HS-27A (cell line): ENCODE measurements at places on chromosomes 6 and 20.

- peak; percentile 43 for DNase-seq
These were observed at the start of gene HLA-DMB for GRCh38 chr6:32940656-32941213. TSS of gene HLA-DMB (minus strand) at chr6:32941028. CDS start at chr6:32940807, 221 bp downstream.

DNA sequence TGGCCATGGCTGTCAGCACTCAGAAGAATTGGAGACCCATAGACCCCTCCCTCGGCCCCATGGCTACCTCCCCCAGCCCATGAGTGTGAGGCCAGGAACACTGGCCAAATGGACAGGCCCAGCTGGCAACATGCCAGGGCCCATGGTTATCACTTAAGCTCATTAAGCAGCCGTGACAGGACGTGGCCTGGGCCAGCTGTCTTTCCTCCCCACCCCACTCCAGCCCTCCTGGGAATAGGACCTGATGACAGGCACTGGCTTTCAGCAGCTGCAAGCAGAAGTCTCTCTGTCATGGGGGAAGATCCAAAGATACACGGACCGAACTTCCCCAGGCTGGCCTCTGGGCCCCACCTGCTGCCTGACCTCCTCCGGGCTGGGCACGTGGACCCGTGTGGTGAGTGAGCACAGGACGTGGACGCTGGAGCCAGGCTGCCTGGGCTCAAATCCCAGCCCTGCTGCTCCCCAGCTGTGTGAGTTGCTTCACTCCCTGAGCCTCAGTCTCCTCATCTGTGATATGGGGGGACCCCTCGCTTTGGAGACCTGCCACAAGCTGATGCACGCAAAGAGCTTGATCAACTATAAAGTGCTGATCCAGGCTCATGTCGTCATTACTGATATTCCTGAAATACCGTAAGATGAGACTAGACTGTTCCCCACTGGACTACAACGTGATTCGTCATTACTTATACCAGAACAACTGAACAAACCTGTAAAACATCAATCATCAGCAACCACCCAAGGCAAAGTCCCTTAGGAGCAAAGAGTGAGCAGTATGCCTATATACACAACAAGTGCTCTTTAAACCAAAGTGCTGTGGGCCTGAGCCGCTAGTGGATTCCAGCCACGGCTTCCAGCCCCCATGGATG lies 22.0 kb upstream of the VSTM2L start:
- DNase-seq: no peak

DNA sequence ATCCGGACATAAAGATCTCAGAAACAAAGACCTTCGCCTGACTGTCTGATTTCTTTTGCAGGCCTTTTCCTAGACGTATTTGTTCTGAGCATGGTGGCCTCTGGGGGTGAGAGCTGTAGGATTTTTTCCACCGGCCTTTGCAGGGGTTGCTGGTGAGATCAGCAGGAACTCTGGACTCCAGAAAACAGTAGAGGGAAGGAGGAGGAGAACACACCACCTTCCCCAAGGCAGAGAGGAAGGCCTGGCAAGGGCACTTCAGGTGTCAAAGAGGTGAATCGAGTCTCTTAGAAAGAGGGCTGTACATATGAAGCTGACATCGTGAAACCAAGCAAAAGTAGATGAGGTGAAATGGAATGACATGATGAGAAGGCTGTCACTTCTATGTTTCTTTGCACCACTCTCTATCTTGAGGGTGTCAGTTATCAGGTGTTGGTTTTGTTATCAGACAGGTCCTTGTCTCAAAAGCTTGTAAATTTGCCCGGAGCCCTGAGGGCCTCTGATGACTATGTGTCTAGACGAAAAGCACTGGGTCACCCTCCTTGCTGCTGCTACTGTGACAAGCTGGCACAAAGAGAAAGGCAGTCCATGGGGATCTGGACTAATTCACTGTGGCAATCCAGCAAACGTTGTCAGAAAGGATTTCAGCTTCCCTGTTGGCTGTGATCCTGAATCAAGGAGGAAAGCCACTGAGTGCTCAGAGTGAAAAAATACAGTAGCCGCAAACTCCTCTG lies 91.3 kb upstream of the MAP3K7 start:
- no peak for DNase-seq

DNA sequence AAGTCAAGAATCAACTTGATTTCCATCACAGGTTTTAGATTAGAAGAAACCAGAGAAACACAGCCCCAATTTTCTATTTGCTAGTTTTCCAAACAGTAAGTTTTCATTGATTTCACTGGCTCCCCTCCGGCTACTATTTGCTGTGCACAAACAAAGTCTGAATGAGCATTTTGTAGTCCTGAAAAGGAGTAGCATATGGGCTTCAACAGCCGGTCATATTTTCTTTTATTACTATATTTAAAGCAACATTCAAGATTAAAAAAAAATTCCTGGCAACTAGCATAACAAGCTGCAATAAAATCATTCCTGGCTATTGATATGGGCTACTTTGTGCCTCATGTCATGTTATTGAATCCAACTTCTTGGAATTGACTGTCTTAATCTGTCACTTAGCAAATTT lies 48.3 kb downstream of the CARMIL1 start:
- DNase-seq: no peak

- DNase-seq: no peak
These were observed 46.7 kb downstream of the MARCKS start for GRCh38 chr6:113903666-113904330.

- DNase-seq: no peak
These were observed 143.1 kb downstream of the SYCP2 start for GRCh38 chr20:59790346-59790745.

- DNase-seq: no peak
These were observed 14.0 kb downstream of the DEFB110 start for GRCh38 chr6:50007819-50008218.

- DNase-seq: no peak
These were observed 371.1 kb upstream of the POU3F2 start for GRCh38 chr6:98463038-98464000.

DNA sequence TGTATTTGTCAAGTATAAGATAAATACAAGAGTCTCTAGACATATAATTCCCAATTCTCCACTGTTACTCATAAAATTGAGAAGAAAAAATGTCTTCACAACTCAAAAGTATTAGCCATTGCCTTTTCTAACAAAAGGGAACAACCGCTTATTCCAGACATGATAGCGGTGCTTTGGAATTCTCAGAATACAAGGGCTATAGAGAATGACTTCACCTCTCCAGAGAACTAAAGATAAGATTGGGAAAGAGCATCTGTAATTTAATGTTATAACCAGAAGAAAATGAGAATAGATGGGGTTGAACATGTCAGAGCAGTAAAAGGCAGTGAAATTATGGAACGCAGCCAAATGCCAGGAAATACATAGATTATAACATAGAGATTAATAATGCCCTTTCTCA lies 730.8 kb downstream of the C6orf118 start:
- DNase-seq: no peak

- DNase-seq: no peak
These were observed 1.1 kb upstream of the ZBTB24 start for GRCh38 chr6:109484122-109484521.

- no peak for DNase-seq
These were observed 149.9 kb downstream of the RALGAPA2 start for GRCh38 chr20:20562507-20562906.

DNA sequence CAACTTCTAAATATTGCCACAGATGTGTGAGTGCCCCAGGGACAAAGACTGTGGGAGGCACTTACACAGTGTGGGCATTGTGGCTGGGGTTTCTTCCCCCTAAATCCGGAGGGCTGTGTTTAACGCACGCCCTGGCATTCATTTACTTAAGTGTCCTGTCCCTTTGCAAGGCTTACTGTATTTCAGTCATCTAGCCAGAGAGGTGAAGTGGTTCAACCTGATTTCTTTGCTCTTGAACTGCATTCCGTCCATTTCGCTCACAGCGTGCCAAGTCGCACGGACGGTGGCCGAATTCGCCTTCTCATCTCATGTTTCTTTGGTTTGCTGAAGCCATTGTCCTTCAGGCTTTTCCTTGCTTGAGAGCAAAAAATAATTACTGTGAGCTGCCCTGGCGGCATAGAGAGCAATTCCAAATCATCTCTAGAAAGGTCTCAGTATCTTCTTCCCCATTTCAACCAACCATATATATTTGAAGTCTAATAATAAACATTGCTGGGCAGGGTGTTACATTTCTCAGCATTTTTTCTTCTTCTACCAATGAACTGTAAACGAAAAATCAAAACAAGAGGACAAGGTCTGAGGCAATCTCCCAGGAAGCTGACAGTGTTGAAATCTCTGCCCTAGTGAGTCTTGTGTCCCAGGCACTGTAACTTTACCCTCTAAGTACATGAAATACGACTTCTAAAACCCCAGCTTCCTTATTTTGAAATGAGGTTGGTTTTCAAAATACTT lies 16.9 kb downstream of the SYTL3 start:
- no peak for DNase-seq

GRCh38 chr20:12270863-12271262 lies 353.2 kb downstream of the BTBD3 start:
- no peak for DNase-seq

- DNase-seq: no peak
These were observed 280.5 kb upstream of the JAG1 start for GRCh38 chr20:10954137-10954840.

- no peak for DNase-seq
These were observed 207.7 kb upstream of the HDDC2 start for GRCh38 chr6:125509477-125509876.

GRCh38 chr6:111210194-111210728 lies 123.0 kb downstream of the SLC16A10 start:
- DNase-seq: peak; percentile 38

DNA sequence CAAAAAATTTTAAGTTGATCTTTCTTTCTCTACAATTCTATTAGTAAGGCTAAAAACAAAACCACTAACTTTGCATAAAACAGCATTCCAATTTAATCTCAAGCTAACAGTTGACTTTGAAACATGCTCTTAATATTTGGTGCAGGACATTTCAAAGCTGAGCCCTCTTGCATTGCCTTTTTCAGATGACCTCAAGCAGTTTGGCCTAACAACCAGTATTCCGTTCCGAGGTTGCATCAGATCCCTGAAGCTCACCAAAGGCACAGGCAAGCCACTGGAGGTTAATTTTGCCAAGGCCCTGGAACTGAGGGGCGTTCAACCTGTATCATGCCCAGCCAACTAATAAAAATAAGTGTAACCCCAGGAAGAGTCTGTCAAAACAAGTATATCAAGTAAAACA lies 194.0 kb downstream of the ARHGAP18 start:
- DNase-seq: no peak

GRCh38 chr6:13470238-13471140 lies 16.9 kb downstream of the GFOD1 start:
- no peak for DNase-seq

GRCh38 chr20:2164966-2165365 lies 63.3 kb downstream of the STK35 start:
- no peak for DNase-seq

- peak; percentile 26 for DNase-seq
These were observed 151.1 kb upstream of the B3GAT2 start for GRCh38 chr6:71107911-71108420.

DNA sequence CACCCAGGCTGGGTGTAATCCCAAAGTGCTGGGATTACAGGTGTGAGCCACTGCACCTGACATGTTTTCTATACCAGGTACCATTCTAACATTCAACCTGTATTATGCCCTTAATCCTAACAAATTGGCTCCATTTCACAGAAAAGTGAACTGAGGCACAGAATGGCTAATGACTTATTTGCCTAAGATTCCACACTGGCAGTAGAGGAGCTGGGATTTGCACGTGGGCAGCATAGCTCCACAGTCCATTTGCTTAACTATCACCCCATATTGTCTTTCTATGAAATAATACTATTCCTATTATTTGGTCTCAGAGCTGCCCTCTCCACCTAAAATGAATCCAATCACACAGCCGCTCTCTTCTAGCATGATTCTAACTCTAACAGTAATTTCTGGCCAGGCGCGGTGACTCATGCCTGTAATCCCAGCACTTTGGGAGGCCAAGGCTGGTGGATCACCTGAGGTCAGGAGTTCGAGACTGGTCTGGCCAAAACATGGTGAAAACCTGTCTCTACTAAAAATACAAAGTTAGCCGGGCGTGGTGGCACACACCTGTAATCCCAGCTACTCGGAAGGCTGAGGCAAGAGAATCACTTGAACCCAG lies 23.3 kb upstream of the MYMX start:
- no peak for DNase-seq

DNA sequence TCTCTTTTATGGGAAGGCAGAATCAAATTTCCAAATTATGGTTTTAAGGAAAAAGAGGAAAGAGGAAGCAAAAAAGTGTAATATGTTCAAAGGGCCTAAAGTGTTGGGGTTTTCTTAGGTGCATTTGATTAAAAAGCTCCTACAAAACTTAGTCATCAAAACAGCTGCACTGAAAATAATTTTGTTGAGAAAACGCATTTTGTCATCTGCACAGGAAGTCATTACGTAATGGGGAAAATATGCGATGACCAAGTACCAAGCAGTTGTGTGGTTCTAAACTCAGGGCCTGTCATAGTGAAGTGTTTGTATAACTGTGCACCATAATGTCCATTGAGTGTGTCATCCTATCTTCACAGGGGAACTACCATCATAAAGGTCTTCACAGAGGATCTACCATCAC lies 15.6 kb downstream of the HAO1 start:
- peak; percentile 90 for DNase-seq

DNA sequence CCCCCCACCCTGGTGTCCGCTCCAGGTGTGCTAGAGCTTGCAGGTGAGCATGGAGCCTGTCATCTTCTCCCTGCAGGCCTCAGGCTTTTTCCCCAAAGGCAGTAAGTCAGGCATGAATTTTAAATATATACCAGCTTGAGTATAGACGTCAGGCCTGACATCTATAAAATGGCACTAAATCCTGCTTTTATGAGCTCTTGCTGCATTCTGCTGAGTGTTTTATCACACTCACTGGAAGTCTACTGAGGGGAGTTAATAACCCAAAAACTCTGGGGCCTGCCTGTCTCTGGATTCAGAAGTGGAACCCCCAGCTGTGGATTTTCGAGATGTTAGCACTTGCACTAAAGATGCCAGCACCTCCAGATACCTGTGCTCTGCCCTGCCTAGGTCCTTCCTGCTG lies 133.4 kb upstream of the TOP1 start:
- DNase-seq: no peak

DNA sequence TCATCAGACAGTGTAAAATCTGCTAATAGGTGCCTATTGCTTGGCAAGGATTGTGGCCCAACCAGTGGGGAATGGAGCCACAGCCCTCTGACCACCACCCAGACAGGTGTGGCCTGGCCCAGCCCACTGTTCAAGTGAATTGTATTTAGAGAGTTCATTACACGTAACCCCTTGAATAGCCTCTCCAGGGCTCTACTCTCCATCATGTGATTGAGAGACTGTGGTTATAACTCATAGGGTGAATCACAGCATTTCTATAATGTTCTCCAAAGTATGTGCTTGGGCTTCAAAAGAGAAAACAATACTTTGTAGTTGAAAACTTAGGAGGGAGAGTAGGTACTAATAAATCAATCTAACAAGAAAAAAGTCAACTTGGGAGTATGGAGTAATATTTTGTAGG lies 38.4 kb downstream of the ALDH8A1 start:
- DNase-seq: peak; percentile 45

DNA sequence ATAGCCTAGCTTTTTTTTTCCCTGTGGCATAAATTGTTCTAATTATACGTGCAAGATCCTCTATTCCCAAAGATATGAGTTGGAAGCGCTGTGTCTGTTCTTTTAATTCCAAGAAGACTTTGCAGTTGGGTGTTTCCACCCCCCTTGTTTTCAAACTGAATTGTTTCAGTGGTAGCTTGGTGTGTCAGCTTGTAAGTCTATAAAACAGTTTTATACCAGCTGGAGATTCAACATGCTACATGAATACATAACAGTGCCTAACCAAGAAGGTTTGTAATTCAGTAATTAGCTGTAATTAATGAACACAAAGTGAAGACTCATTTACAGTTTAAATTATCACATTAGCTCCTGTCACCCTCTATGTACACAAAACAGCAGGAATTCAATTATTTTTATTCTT lies 154.0 kb downstream of the ZNF217 start:
- no peak for DNase-seq

- DNase-seq: no peak
These were observed 1343.4 kb downstream of the HACE1 start for GRCh38 chr6:103516336-103516735.
